ENCODE measurements at places on chromosomes 7 and 10. TPM values are rescaled to one million over a fixed set of nuclear protein-coding genes. Genes with fewer than 3 reads are reported as not detected.

Gene ACHE
- total RNA-seq = 0.24 TPM

Gene TEX47
- total RNA-seq = not detected

Gene AGR2
- not detected for total RNA-seq

DNA sequence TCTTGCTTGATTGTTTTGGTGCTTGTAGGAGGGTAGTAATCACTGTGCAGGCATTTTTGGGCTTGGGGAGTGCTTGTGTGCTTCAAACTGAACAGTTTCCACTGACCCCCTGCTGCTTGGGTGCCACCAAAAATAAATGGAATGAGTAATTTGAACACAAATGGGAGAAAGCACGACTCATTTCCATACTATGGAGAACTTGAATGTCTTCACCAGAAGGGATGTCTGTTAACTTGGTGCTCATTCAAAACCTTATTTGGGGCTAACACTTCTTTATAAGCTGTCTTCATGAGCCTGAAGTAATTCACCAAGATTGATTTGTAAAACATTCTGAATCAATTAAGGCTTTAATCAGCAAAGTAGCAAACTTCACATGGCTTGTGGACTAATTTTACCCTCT lies 560.3 kb downstream of the SDK1 start:
- no peak for DNase-seq

DNA sequence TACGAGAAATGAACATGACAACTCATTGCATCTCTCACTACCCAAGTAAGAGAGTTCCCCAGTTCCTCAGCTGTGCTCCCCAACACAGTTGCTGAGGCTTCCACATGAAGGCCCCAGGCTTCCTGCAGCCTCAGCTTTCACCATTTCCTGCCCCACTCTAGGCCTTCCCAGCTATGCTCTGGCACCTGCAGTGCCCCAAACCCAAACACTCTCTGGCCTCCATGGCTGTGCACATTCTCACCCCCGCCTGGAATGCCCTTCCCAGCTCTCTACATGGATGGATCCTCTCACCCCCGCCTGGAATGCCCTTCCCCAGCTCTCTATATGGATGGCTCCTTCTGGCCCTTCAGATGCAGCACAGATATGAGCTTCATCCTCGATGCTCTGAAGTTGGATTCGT lies 61.3 kb downstream of the KIAA1549 start:
- DNase-seq = no peak

Data from B cell (primary cell).